ENCODE measurements at places on chromosomes 5 and 9.

DNA sequence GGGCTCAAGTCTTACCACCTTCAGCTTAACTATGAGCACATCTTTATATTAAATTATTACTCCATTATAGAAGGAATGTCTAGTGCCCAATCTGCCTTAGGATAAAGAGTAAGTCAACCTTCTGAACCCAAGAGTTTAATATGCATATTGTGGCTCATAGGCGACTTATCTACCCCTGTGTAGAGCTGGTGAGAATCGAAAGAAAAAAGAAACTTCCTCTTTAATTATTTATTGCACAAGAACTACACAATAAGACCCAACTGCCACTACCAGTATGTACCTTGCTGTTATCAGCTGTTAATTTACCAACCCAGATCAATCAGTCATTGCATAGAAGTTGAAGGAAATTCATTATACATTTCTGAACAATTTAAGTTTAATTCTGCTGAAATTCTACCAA, 329.1 kb upstream of the SLC24A2 start:
- DNase-seq: no peak

DNA sequence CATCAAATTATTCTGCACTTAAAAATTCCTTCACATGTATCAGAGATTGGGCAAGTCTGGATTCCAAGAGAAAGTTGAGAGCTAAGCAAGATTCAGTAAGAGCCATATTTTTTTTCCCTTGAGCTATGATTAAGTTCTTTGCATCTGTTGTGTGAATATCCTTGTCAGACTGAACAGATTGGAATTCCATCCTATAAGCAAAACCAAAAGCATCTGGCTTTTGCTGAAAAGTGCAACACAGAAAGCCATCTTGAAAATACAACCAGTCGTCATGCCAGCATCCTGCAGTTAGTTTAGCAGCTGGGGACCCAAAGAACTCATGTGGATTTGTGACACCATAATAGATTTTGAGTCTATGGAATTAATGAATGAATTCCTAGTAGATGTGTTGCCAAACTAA, 316.9 kb downstream of the MTRR start:
- DNase-seq: no peak

DNA sequence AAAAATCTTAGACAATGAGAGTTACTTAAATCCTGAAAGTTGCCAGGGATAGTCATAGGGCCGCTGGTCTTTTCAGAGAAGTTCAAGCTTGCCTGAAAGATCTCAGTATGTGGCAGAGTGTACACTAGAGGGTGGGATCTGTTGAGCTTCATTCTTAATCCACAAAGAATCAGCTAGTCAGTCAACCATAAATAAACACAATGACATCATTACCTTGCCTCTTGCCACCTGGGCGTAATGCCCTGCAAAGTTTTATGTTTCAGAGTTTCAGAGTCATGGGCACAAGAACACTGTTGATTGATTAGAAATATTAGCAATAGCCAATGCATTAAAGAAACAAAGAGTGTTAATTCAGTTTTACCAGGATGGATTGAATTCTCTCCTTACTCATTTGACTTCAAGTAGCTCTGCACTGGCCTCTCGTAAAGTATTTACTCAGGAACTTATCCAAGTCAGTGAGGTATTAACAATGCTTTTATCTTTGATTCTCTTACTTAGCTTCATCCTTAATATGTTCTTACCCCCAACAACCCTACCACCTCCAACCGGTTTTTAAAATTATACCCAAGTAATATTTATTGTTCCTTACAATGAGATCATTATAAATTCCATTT, 14.3 kb upstream of the ANXA1 start:
- no peak for DNase-seq

- no peak for DNase-seq
Observed at GRCh38 chr5:180034564-180034963, 37.0 kb downstream of the RNF130 start.

- DNase-seq: no peak
Observed at GRCh38 chr5:40484495-40484894, 195.2 kb upstream of the PTGER4 start.

DNA sequence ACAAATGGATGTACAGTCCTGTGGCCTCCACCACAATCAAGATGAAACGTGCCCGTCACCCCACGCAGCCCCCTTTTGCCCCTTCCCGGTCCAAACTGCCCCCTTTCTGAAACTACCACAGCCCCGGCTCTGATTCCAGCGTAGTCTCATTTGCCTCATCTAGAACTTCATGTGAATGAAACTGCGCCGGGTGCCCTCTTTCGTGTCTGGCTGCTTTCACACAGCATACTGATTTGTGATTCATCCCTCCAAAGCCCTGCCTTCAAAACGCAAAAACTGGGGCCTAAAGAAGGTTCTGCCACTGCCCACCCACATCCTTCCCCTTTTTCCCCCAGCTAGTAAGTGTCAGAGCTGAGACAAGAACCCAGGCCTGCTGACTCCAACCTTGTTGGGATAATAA, 31.5 kb upstream of the NCS1 start:
- DNase-seq: no peak

DNA sequence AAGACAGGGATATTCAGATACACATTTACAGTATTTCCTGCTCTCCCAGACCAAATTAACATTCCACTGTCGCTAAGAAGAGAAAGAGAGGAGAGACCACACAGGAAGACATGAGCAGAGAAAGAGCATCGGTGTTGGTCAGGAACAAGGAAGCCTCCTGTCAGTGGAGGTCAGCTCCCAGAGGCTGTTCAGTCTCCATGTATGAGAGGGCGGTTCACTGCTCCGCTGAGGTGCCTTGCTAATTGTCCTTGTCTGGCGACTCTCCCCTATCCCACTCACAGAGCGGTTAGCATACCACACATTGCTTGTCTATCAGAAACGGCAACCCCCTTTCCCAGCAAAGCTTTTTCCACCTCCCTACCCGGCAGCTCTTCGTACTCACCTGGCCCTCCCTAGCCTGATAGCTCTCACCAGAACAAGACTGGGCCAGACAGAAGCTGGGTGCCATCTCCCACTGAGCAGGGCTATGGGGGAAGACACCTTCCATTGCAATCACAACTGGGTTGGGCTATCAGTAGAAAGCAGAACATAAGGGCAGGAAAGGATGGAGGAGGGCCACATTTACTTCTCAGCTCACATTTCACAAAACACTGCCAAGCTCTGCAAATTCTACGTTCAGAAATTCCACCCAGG, 58.6 kb upstream of the LMNB1 start:
- no peak for DNase-seq

GRCh38 chr5:124806373-124807077, 60.1 kb upstream of the ZNF608 start:
- peak; percentile 82 for DNase-seq

- no peak for DNase-seq
Observed at GRCh38 chr5:172524573-172525021, 70.3 kb upstream of the SH3PXD2B start.

- no peak for DNase-seq
Observed at GRCh38 chr5:33594006-33594405, 153.2 kb downstream of the TARS1 start.

- DNase-seq: no peak
Observed at GRCh38 chr5:168096525-168096924, 194.9 kb upstream of the WWC1 start.
